ENCODE measurements at places on chromosomes 5 and 9.

DNA sequence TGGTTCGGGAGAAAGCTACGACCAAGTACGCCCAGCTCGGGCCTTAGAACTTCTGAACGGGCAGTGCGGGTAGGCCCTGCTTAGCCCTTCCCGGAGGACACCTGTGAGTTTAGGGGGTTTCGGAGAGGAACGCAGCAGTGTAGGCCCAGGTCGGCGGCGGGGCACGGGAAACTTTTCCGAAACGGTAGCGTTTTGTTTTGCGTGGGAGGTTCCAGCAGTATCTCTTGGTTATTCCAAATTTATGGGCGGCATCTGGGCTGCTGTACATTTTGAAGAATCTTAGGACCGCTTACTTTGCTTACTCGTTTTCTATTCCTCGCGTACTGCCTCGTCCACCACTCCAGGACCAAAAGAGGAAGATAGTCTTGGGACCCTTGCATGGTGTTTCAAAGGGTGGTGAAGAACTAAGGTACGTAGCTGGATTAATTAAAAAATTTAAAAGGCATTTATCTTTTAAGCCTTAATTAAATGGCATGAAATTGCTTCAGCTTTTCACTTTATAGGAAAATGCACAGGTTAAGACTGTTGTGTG is 492 bp downstream of the TENT2 start:
- no peak for DNase-seq

- DNase-seq, result no peak
Measured at GRCh38 chr5:39137819-39138451, 63.7 kb upstream of the RICTOR start.

DNA sequence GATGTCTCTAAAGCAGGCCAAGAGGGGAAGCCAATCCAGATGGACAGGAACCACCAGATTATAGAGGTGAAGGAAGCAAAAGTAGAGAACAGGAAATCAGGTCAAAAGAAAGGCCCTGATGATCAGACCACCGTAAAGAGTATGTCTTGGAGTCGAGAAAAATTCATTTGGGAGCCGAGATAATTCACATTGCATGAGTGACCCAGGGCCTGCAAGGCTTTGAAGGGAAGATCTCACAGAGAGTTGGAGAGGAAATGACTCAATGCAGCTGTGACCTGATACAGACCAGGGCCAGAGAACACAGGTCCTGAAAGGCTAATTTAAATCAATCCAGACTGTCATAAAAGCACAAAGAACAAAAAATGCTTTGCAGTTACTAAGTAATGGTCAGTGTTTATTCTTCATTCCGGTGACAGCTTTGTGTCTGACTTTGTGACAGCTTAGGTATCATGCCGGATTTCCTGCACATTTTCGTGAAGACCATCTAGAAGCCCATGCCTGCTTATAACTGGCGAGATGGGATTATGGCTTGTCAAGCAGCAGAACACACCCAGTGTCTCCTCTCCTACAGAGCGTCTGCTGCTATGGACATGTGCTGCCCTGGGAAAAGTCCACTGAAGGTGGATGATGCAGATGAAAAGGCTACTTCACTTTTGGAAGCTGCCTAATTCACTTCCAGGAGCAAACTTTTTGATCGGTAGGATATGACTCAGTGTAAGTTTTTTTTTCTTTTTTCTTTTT is 5.8 kb upstream of the ACTBL2 start:
- peak; percentile 39 for DNase-seq

GRCh38 chr5:45038366-45038987 is 229.7 kb downstream of the MRPS30 start:
- DNase-seq, result peak; percentile 64

DNA sequence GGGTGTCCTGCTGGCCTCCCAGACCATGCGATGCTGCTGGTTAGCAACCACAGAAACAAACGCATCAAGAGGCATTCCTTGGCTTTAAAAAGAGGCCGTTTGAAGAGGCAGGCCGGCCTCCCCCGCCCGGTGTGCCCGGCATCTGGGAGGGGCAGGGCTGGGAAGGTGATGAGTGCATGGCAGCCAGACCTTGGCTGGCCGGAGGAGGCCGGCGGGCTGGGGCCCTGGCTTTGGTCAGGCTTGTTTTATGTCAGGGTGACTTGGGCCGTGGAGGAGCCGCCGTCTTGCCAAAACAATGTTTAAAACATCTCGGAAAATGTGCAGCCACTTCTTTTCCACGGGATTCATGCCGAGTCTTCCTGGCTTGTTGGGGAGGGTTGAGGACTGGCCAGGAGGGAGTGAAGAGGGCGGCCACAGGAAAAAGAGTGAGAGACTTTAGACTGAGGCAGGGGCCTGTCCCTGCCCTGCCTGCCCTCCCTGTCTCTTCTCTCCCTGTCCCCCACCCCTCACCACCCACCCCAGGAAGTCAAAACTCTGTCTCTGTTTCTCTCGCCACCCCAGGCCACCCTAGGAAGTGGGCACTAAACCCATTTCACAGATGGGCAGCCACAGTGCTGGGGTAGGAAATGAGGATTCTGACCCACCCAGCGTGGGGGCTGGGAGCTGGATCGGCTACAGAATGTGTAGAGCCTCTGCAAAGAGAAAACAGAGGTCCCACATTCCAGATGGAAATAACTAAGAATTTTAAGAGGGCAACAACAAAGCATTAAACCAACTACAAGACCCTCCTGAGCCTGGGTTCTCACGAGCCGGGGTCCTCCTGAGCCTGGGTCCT is 143.0 kb downstream of the RXRA start:
- peak; percentile 82 for DNase-seq

DNA sequence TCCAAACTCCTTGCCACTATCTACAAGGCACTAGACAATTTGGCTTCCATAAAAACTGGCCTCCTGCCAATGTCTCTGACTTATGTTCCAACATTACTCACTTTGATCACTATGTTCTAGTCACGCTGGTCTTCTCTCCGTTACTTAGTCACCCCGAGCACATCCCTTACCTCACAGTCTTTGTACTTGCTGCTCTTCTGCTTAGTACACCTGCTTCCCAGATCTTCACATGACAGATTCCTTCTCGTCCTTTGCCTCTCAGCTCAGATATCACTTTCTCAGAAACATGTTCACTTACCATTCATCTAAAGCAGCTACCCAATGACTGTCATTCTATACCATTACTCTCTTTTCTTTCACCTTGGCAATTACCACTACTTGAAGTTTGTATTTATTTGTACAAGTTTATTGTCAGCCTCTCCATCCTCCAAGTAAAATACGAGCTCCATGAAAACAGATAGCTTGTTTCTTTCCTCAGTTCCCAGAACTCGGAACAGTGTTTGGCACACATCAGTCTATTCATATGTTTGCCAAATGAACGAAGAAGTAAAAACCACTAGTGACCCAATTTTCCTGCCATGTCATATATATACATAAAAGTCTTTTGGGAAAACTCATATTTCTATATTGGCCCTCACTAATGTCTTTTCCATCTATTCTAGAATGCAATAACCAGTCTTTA is 5.9 kb upstream of the SLC22A5 start:
- peak; percentile 74 for DNase-seq
